Coronary artery (tissue), 2 donors: ENCODE measurements at places on chromosomes 5 and 9.

GRCh38 chr9:126620478-126620877, 6.8 kb downstream of the LMX1B start:
- no peak for DNase-seq

- no peak for DNase-seq
Measured at GRCh38 chr5:146151970-146152369, 30.5 kb downstream of the LARS1 start.

DNA sequence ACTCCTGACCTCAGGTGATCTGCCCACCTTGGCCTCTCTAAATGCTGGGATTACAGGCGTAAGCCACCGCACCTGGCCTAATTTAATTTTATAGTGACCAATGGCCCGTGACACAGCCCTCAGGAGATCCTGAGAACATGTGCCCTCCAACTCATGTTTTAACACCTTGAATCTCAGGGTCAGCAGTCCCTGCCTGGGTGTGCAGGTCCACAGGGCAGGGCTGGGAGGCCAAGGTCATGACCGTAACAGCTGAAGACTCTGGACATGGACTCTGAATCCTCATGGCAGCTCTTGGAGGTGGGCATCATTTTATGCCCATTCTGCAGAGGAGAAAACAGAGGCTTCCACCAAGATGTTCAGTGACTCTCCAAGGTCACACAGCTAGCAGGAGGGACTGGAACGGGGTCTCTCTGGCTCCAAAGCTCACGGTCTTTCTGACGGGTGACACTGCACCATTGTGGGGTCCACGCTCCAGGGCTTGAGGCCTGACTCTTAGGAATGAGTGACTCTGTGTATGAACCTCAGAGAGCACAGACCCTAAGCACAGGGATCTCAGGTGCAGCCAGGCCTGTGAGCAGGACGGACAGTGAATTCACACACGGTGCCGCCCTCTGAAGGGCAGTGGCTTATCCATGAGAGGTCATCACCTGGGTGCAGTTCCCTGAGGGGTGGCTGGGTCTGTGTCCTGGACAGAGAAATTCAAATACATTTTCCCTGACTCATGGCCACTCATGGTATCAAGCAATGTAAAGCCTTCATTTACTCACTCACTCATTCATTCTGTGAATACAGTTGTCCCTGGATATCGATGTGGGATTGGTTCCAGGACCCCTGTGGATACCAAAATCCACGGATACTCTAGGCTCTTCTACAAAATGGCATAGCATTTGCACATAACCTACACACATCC, 32.8 kb upstream of the LAMC3 start:
- no peak for DNase-seq

- DNase-seq, result no peak
Measured at GRCh38 chr9:120877276-120878034, 467 bp upstream of the PHF19 start.

DNA sequence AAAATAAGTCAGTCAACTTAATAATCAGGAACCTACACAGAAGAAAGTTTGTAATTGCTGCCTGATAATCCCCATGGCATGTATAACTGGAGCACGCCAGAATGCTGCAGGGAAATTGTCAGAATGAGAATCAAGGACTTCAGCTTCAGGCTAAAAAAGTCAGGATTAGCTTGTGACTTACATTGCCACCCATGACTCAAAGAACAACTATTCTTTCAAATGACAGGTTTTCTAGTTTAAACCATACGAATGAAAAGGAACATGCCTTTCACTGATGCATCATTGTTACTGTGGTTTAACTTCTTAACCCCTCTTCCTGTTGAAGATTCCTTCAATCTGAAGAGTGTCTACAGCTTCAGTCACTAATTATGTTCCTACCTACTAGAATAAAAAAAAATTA, 112.4 kb downstream of the ISL1 start:
- no peak for DNase-seq

DNA sequence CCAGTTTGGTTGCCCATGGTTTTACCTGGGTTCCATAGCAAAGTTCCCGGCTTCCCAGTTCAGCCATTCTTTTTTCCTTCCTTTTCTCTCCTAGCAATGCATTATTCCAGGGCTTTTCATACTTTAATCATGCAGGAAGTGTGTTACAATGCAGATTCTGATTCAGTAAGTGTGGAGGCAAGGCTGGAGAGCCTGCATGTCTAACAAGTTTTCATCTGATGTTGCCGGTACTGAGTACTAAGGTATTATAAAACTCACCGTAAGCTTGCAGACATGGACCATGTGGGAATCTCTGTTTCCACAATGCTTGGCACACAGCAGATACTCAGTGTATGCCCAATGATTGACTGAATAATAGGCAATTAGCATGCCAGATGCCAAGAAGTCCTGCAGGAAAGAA, 102.9 kb upstream of the SHB start:
- DNase-seq, result no peak

GRCh38 chr9:33415501-33416038, 13.2 kb upstream of the AQP7 start:
- DNase-seq, result no peak

DNA sequence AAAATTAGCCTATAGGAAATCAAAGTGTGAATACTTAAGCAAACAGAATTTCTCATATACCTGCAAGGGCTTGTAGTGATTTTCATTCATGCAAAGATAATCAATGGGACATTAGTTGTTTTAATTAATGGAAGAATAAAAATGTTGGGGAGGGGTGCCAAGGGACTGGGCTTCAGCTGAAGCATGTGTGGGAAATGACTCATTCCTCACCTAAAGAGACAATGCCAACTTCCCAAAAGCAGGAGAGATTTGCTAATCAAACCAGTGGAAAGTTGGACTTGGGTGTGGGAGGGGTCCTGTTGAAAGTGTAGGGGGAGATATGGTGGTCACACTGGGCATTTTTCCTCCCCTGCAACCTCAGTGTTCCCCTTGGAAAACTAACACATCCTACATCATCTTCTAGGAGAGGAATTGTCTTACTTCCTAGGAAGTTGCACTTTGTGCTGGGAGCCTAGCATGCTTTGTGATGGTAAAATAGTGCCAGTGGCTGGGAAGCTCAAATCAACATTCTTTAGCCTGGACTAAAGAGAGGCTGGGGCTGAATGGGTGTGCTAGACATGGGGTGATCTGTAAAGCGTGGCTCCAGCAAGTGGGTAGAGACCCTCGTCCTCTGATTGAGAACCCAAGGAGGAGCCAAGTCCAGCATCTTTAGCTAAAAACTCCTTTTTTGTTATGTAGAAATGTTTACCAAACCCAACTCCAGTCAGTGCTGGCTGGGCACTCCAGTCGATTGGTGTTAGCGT, 6.4 kb upstream of the LHX2 start:
- DNase-seq, result no peak

DNA sequence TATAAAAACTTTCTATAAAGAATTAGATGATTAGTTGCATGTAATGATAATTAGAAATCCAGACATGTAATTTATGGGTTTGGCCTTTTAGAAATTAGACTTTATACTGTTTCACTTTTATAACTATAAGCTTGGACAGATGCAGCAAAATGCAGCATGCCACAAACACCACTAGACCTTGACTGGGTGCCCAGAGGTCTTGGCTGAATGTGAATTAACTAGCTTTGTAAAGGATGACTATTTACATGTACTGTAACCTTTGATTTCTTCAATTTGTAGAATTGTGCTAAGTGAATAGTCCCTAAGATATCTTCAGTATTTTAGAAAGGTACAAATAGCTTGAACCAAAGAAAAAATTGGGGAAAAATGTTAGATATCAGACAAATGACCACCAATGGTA, 2168.1 kb downstream of the MAT2B start:
- DNase-seq, result no peak
